CD4-positive, alpha-beta T cell (primary cell): ENCODE measurements at places on chromosomes 1 and 21. TPM values are rescaled to one million over a fixed set of nuclear protein-coding genes. Genes with fewer than 3 reads are reported as not detected.
A peak's percentile ranks its signal among the peaks of the same experiment; 100 is the strongest.

Gene FCGR2B
- 0.36 TPM for total RNA-seq

DNA sequence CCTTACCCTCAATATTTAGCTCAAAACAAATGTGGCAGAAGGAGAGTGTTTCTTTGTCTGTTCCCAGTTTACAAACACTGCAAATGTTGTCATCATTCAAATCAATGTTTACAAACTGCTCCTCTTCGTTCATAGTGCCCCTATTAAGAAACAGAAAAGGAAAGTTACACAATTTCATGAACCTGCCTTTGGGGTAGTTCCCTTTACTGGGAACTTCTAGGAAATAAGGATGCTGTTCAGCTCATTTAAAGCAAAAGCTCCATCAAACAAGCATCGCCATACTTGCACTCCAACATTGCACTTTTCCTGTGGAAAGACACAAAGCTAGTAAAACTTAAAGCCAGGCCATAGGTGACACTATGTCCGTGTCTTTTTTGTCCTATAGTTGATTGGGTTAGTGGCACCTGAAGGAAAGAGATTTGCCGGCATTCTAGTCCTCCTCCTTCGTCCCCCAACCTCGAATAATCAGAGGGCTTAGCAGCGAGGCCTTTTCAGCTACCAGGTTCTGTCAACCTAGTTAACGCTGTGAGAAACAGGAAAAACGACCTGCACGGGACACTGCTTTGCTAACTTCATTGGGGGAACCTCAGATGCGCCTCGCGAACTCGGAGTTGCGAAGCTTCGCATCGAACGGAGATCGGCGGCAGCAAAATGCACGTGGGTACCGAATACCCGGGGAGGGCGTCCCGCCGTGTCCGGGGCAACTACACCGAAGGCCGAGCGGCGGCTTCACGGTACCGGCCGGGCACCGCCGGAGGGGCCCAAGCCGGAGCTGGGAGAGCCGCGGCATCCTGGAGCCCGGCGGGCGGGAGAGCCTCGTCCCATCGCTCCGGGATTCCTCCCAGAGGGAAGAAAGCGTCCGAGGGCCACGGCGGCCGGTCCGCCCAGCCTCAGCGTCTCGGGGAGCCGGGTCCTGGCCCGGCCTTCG is 706 bp downstream of the C21orf91 start:
- DNase-seq: peak; percentile 35

DNA sequence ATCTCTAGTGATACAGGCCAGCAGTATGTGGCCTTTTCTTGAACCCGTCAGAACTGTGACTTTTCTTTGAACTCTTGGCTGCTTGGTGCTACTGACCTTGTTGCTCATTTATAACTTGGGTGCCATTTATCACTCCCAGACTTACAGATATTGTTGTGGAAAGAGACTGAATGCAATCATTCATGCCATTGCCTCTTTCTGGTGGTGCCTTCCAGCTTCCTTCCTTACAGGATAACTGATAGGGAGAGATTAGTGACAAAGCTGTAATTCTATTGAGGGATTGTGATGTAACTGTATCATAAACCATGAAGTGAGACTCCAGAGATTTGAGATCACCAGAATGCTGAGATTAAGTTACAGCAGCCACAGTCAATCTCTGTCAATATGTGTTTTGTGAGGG is 256.5 kb downstream of the USP25 start:
- DNase-seq: no peak

- no peak for DNase-seq
These were observed 458.1 kb downstream of the DISC1 start for GRCh38 chr1:232084584-232085223.

DNA sequence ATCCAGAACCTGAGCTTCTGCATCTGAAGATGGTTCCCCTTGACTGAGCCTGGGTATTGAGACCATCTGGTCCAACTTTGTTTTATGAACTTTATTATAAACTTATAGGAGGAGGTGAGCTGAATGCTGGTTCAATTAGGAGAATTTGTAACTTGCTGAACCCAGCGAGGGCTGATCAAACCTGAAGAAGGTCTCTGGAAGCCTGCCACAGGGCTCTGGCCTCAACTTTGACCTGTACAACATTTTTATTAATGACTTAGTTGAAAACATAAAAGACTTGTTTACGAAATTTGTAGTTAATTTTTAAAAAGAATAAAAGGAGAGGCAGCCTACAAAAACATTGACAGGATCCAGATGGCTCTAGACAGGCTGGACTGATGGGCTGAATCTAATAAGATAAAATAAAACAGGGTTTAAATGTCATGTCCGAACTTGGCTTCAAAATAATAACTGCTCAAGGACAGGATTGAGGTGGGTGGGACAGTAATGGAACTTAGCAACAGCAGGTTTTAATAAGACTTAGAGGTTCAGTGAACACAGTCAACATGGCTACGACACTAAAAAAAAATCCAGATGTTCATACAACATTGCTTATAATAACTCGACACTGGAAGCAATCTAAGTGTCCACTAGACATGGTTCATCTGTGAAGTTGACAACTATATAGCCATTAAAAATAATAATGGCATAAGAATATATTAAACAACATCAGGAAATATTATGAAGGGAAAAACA is 53.4 kb upstream of the GJB5 start:
- no peak for DNase-seq

- no peak for DNase-seq
These were observed 25.1 kb downstream of the C1orf116 start for GRCh38 chr1:207007352-207008033.

GRCh38 chr1:58251430-58252073 is 295.0 kb downstream of the OMA1 start:
- no peak for DNase-seq
